Cardiac atrium fibroblast (primary cell): ENCODE measurements at places on chromosomes 12 and 14. TPM values are rescaled to one million over a fixed set of nuclear protein-coding genes. Genes with fewer than 3 reads are reported as not detected.

The GPRC5D gene
- total RNA-seq: not detected in 2 replicates

The RILPL2 gene
- 4.2 and 6.5 TPM in 2 replicates for total RNA-seq

The CD163L1 gene
- total RNA-seq: under 0.01 TPM in 1 of 2 replicates, not detected in the other

The SOX5 gene
- total RNA-seq: 0.16 and 0.90 TPM in 2 replicates

The C14orf132 gene
- 2.0 and 3.7 TPM in 2 replicates for total RNA-seq

The B4GALNT1 gene
- 0.16 and 0.18 TPM in 2 replicates for total RNA-seq
